ENCODE measurements at places on chromosomes 3 and 15.

DNA sequence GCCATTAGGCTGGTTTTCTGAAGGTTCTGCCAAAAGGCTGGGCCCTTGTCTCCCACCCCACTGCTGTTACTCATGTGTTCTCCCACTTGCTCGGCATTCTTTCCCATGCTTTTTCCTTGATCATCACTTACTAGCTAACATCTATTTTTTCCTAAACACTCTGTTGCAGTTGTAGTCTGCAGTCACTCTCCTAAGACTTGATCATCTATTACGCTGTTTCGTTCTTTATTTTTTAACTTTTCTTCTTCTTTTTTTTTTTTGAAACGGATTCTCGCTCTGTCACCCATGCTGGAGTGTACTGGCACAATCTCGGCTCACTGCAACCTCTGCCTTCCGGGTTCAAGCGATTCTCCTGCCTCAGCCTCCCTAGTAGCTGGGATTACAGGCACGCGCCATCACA lies 176.3 kb downstream of the IGF1R start:
- DNase-seq = no peak

DNA sequence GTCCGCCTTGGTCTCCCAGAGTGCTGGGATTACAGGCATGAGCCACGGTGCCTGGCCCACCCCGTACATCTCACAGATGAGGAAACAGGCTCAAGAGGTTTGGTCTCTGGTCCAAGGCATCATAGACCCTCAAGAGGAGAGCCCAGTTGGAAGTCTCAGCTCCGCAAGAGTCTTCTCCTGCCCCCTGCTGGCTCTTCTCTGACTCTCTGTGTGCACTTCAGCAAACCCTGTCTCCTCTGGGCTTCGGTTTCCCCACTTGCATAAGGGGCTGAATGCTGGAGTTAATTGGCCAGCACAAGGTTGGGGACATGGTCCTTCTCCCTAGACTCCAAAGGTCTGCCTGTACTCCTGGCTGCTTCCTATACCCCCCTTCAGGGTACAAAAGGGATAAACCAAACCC lies 3.9 kb downstream of the MST1R start:
- no peak for DNase-seq

DNA sequence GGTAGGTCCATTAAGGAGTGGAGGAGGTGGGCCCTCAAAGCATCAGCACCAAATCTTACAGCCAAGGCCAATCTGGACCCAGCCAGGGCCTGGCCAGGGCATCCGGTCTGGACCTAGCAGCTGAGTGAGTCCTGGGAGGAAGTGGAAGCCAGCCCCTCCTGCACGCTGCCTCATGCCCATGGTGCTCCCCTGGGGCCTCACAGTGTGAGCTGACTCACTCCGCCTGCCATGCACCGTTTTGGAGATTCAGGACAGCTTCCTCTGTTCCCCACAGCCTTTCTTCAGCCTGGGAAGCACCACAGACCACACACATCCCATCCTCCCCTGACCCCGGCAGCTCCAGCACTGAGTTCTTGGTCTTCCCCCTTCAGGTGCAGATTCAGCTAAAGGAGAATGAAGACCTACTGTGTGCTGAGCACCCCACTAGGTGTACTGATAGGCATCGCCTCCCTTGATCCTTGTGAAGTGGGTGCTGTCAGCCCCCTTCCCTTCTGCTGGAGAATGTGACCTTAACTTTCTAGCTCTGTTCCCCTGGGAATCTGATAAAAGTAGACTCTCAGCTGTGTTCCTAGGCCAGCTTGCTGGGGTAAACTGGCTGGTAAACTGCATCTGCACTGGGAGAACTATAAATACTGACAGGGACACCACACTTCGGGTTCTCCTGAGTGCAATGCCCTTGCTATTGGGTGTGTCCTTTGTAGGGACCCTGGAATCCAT lies 36.8 kb upstream of the SEC13 start:
- DNase-seq = no peak

GRCh38 chr15:35958021-35958420 lies 412.1 kb upstream of the DPH6 start:
- peak; percentile 84 for DNase-seq

DNA sequence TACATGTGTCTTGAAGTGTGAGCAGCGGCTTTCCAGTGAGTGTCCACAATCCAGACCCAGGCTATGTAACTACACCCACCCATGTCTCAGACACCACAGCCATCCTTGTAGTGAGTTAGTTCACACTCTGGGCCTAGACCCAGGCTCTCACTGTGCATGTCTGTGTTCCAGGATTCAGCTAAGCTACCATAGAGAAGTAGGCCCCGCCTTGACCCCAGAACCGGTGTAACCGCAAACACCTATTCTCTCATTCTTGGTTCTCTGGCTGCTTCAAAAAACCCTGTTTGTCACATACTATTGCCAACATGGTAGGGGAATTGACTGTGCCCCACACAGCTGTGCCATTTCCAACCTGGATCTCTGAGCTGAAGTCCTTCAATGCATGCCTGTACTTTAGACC lies 560.6 kb downstream of the RSL24D1 start:
- DNase-seq = no peak

DNA sequence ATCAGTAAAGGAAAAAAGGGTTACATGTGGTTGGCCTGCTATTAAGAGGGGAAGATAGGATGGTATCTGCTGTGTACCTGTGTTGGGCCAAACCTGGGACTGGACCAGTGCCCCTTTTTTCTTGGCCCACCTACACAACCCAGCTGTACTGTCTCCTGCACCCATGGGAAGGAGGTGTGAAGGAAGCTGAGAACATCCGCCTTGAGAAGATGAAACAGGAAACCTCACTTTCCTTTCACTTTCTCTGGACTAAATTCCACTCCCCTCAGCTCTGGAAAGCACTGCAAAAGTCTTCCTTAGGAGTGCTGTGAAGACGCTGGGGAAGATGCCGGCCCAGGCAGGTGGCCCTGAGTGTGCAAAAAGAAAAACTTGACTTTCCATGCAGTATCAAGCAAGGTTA lies 37.6 kb downstream of the LRRN1 start:
- no peak for DNase-seq

GRCh38 chr15:57743424-57743823 lies 36.9 kb downstream of the POLR2M start:
- DNase-seq = no peak

- DNase-seq = no peak
Measured at GRCh38 chr3:10392244-10392643, 71.3 kb upstream of the SEC13 start.

GRCh38 chr3:64088408-64089205 lies 65.3 kb upstream of the PSMD6 start:
- no peak for DNase-seq

DNA sequence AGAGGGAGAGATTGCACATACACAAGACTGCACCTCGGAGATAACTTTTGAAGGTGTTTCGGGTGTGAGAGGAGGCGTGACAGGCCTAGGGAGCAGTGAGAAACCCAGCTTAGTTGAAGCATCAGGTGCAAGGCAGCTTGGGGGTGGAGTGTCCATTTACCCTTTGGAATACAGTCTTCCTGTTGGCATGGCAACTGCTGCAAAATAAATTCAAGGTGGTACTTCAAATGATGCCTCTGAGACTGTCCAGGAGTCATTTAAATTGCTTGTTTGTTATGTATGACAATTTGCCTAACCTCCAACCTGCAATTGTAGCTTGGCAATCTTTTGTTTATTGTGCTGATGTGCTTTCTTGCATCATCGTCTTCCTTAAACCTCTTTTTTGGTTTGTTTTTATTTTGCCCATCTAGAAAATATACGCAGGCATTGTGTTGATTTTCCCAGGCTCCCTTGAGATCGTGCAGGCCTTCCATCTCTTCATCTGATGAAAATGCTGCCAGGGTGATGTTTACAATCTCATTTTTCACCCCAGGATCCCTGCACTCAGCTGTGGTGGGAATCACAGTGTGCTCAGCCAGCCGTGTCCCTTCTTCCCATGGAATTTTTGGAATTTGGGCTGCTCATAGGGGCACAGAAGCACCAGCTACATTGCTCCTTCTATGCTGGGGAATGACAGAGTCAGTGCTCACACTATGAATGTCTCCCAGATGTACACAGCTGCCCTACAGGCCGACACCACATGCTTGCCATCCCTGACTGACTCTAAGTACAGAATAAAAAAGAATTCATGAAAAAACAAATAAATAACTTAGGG lies 583.1 kb upstream of the CFAP20DC start:
- no peak for DNase-seq
